ENCODE measurements at places on chromosomes 11 and 22.

- DNase-seq: no peak
Observed at GRCh38 chr11:113578033-113578380, 102.8 kb upstream of the DRD2 start.

- no peak for DNase-seq
Observed at GRCh38 chr11:114159320-114159719, 99.8 kb downstream of the ZBTB16 start.

DNA sequence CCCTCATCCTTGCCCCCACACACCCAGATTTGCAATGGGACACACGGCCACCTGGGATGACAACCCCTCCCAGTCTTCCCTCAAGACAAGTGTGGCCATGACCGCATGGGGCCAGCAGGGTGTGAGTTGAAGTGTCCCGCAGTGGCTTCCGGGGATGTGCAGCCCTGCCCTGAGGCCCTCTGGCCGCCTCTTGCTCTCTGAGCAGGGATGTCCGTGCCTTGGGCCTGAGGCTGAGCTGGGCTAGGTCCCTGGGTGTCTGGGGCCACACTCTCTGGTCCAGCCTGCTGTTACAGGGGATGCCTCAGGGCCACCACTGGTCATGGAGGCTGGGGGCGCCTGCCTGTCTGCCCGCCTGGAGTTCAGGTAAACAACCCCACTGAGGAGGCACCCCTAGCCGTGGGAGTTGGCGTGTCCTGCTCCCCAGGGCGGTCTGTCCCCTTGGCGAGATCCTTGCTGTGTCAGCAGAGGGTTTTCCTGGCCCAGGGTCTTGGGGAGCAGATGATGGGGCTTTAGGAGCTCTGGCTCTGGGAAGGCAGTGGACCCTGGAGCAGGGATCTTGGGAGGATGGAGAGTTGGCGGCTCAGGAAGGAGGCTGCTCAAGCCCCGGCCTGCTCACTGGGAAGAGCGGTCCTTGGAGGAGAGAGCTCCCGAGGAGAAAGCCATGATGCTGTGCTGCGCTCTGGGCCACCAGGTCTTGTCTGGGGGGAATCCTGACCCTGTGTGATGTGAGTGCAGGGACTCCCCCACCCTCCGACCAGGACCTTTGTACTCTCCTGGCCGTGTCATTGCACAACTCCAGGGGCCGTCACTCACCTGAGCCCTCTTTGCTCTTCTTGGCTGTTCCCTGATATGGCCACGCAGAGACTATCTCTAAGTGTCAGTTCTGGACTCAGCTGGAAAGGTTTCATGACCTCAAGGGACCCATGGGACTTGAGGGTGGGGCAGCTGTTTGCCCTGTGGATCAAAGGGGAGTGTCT, 67.9 kb downstream of the KCNQ1 start:
- DNase-seq: no peak

DNA sequence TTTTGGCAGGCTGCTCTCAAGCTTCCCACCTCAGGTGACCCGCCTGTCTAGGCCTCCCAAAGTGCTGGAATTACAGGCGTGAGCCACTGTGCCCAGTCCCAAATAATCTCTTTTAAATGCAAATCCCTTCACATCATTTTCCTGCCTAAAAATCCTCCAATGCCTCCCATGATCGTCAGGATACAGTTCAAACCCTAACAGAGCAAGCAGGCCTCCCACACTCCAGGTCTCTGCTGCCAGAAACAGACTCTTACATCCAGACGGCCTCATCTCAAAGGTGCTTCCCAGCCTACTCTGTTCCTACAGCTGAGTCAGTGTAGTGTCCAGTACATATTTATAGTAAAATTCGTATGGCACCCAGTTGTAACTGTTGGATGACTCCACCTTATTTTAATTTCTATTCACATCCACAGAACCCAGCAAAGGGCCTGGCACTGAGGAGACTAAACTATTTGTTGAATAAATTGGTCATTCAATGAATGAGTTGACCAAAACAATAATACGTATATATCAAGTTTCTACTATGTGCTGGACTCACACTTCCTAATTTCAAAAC, 8.2 kb downstream of the SIRT3 start:
- no peak for DNase-seq

- DNase-seq: no peak
Observed at GRCh38 chr11:5737670-5738392, 1.6 kb downstream of the OR56B1 start.

Data from thoracic aorta (tissue), 2 donors.